Stimulated activated CD8-positive, alpha-beta memory T cell treated with anti-CD3 and anti-CD28 coated beads, Interleukin-4, amount 100 ng/mL, for 1 hour (primary cell): ENCODE measurements at places on chromosomes 7 and 10.

- peak; percentile 31 for DNase-seq
These were observed 37.0 kb upstream of the IL15RA start for GRCh38 chr10:6014241-6014761.

- no peak for DNase-seq
These were observed 28.1 kb downstream of the HK1 start for GRCh38 chr10:69306421-69306820.

GRCh38 chr7:7772397-7772821 lies 54.0 kb upstream of the RPA3 start:
- no peak for DNase-seq

DNA sequence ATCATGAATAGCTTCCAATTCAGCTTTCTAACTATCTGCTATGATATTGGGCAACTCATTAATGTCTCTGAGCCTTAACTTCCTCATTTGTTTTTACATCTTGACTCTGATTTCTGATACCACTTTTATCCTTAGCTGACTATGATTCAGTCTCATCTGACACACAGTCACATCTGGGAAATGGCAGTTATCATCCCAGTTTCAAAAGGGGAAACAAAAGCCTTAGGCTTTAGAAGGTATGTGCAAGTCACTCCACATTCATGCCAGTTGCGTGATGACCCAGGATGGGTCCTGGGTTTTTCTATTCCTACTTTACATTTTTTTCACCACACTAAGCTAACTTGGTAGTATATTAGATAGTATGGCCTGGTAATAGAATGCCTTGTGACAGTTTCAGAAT lies 12.7 kb downstream of the SCIN start:
- no peak for DNase-seq

DNA sequence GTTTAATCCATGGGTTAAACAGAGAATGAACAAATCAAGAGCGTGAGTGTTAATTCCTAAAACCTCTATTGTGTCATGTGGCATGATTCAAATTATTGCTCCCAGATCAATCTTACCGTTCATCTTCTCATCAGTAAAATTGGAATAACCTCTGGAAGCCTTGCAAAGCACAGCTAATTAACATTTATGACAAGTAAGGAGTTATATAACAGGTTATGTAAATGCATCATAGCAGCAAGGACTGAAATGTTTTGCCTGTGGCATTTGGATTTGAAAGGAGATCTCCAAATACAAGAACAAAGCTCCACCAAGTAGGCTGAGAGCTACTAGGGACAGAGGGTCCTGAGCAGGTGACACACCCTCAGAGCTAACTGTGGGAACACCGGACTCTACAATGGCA lies 502.9 kb upstream of the CELF2 start:
- DNase-seq: no peak

GRCh38 chr7:82605247-82605864 lies 161.8 kb upstream of the CACNA2D1 start:
- DNase-seq: no peak

- DNase-seq: no peak
These were observed 72.3 kb downstream of the FAS start for GRCh38 chr10:89062861-89063260.

DNA sequence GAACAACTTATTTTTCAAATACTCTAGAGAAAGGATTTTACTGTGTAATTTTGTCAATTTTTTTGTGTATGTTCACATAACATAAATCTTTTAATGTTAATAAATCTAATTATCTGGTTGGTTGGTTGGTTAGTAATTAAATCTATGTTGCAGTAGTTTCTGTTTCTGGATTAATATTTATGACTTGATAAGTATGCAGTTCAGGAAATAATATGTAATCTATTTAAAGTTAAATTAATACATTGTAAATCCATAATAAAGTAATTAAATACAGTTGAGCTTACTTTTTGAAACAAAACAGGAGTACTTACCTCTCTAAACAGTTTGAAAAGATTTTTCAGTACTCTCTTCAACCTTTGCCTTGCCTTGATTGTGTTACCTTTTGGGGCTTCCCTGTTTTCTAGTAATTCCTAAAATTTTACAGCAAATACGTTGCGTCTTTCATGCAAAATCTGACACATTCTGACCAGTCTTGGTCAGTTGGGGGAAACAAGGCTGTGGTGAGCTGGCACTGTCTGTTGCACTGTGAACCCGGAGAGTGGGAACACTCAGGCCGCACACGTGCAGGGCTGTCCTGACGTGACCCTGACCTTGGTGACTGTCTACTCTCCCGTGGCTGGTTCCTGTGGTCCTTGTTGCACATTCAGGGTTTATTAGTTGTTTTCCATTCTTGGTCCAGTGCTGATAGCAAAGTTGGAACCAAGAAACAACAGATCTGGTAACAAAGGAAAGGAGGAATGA lies 45.6 kb upstream of the FGL2 start:
- DNase-seq: no peak

GRCh38 chr7:150966002-150966401 lies 12.1 kb downstream of the KCNH2 start:
- DNase-seq: no peak

DNA sequence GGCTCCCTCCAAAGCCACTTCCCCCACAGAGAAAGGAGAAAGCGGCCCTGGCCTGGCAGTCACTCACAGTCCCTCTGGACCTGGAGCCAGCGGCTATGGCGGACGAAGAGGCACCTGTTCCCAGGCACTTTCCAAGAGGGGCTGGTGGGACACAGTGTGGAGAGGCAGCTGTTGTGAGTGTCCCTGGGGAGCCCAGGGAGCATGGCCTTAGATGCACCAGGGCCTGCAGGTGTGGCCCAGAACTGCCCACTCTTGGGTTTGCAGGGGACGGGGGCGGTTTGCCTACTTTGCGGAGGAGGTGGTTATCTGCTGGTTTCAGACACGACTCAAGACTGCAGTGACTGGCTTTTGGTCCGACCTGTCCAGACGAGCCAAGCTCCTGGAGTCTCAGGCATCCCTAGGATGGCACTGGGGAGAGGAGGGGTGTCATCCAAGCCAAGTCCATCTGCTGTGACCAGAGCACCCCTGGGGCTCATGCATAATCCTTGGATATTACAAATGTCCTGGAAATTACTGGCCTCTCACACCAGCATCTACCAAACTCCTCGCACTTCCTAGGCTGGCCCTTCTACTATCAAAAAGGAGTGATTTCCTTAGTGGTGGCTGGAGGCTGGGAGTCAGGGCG lies 18.4 kb downstream of the CTBP2 start:
- no peak for DNase-seq

GRCh38 chr10:121503587-121504051 lies 94.6 kb downstream of the FGFR2 start:
- DNase-seq: no peak

DNA sequence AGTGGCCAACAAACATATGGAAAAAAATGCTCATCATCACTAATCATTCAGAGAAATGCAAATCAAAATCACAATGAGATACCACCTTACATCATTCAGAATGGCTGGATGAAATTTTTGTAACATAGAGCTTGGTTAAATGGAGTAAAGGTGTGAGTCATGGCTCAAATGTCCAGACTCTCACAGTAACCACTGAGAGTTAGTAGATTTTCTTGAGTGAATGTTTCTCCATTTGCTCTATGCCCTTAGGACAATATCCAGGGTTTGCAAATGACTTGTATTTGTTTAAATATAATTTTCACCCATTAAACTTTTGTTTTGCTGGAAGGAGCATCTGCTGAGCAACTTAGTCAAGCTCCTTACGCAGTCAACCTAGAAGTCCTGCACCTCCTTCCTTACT lies 967.2 kb downstream of the XPNPEP1 start:
- no peak for DNase-seq
